Activated naive CD8-positive, alpha-beta T cell treated with anti-CD3 and anti-CD28 coated beads, Interleukin-2, amount 50 U/mL, for 24 hours (primary cell): ENCODE measurements at places on chromosomes 3 and 15.

DNA sequence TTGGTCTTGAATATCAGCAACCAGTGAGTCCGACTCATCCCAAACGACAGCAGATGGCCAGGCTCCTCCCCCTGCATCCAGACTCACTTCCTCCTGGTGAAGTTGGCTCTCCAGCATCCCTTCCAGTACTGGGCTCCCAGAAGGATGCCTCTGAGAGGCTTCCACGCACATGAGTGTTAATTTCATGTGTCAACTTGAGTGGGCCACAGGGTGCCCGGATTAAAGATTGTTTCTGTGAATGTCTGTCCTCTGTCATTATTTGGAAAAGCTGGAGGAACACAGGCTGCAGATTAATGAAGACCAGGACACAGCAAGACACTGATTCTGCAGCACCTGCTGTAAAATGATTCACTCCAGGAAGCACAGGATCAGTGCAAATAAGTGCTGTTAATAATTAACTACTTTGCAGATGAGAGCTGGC lies 99.8 kb downstream of the ATP10A start:
- no peak for DNase-seq

DNA sequence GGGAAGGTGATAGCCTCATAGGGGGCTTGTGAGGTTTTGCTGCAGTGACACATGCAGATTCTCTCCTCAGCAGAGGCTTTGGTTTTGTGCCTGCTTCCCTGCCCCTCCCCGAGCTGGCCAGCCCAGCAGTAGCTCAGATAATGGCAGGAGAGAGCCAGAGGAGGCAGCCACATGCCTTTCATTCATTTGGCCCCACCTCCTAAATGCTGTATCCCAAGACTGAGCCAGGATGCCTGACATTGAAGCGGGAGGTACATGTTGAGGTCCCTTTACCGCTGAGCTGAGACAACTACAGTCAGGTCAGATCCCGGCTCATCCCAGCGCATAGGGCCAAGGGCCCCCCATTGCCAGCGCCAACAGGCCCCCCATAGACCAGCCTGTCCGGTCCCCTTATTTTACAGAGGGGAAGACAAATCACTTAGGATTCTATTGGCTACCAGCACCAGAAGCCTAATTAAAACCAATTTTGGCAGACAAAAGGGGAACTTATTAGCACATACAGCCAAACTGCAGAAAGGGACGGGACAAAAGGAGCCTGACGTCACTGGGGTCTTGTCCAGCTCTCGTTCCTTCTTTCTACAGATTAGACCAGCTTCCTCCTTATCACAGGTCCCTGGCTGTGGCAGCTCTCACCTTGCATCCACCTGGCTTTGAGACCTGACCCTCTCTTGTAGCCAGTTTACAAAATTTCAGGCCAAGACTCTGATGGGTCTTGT lies 12.1 kb upstream of the POLG start:
- no peak for DNase-seq

GRCh38 chr3:113231827-113232253 lies 20.5 kb downstream of the BOC start:
- DNase-seq, result no peak

DNA sequence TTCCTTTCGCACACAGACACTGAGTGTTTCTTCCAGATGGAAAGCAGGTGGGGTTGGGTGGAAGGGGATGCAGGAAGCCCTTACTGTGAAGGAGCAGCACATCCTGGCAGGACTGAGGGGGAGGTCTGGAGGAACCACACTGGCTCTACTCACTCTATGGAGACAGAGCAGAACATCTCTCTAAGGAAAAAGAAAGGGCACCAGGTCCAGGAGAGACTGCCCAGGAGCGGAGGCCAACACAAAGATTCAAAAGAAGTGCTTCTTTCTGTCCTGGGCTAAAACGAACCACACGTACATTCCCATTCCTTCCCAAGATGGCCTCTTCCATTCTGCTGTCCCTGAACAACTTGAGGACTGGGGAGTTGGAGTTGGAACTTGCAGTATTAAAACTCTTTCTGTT lies 13.8 kb upstream of the VIPR1 start:
- no peak for DNase-seq

GRCh38 chr3:143736205-143736997 lies 111.9 kb downstream of the SLC9A9 start:
- no peak for DNase-seq

DNA sequence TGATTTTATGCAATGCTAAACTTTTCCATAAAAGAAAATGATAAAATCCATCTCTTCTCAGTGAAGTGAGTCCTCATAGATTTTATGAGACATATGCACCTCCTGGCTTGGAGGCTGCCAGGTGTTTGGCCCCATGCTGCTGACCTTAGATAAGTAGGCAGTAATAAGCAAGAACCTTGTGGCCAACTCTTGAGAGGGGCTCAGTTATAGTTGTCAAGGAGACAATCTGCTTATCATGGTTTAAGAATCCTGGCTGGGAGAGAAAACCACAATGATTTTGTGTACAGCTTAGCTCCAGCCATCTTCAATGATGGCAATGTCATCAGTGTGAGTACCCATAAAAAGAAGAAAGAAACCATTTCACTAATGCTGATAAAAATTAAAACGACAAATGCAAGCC lies 252.1 kb downstream of the CPNE4 start:
- no peak for DNase-seq

GRCh38 chr3:12752102-12752501 lies 7.0 kb downstream of the TMEM40 start:
- DNase-seq, result no peak

- DNase-seq, result no peak
Observed at GRCh38 chr3:139559541-139559940, 20.0 kb upstream of the RBP1 start.

DNA sequence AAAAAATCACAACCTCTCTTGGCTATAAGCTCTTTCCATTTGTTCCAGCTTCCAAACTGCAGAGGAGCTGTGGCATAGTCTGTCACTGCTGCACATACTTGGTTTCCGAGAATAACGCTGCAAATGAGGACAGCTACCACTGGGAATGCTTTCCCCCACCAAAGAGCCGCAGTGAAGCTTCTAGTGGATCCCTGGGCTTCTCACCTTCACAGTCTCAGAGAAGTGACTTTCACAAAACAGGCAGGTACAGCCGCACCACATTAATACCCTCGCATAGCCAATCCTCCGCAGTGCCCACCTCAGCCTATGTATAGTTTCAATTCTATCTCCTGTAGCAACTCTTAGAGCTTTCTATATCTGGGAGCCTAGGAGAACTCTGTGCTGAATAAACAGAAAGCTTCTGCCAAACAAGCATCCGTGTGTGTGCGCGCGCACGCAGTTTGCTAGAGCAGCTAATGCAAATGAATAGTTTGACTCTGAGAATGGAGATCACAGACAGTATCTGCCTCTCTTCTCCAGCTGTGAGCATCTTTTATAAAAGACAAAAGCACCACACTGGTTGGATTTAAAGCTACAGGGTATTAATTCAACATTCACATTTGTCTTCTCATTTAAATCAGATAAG lies 81.9 kb upstream of the PLXND1 start:
- DNase-seq, result no peak

GRCh38 chr15:36499412-36500389 lies 79.7 kb upstream of the CDIN1 start:
- DNase-seq, result no peak

- DNase-seq, result no peak
Observed at GRCh38 chr15:34606545-34606944, 23.1 kb upstream of the GOLGA8B start.

DNA sequence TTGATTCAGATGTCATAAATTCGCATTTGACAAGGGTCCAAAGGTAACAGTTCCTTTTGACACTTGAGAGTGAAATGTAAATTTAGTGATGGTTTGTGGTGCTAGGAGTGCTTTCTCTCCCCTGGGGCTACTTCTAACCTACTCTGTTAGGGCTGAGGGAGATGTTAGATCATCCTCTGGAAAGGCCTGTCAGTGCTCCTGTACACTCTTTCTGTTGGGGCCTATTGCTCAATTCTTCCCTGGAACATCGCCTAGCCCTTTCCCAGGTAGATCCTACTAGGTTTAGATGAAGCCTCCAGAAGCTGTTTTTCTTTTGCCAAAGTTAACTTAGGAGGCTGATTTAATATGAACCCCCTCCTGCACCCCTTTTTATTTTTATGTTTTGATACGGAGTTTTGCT lies 1.4 kb downstream of the PCCB start:
- DNase-seq, result no peak

DNA sequence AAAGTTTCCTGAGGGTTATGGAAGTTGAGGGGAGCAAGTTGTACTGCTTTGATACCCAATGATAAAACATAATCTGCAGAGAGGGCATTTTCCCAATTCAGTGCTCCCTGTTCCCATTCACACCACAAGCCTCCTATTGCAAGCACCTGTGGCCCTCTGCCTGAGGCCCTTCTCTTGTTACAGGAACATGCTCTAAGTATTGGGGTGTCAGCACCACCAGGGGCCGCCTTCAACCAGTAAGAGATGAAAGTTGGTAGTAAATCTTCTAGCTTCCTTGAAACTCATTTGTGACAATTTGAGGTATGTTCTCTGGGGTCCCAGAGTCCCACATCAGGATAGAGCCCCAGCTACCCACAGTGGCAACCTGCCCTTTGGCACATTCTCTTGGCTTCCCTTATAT lies 265.4 kb upstream of the ARHGEF26 start:
- no peak for DNase-seq

- DNase-seq, result no peak
Observed at GRCh38 chr3:42991341-42992315, 12.5 kb downstream of the GASK1A start.

GRCh38 chr15:85581495-85581894 lies 201.1 kb downstream of the AKAP13 start:
- peak; percentile 46 for DNase-seq

DNA sequence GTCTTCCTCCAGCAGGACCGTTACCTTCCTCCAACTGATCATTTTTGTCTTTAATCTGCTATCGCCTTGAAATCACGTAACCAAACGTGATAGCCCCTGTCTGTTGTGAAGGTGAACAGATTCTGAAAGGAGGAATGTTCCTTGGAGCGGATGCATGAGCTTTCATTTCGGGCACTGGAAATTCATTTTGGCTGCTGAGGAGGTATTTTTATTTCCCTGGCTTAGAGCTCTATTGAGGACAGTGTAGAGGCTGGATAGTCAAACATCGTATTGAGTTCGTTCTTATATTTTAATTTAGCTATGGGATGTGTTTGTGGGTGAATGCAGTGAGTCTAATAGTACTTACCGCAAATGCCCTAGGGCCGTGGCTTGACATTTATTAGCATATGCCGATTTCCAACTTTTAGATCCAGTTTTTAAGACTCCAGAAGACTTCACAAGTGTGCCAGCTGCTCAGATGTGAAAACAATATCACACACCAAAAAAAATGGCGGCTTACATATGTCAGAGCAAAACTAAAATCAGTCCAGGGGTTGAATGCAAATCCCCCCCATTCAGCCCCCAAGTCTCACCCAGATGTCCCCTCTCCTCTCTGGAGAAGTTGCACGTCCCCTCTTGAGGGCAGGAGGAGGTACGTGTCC lies 22.1 kb downstream of the CPN2 start:
- DNase-seq, result no peak

- DNase-seq, result peak; percentile 18
Observed at GRCh38 chr3:12286927-12287726, 1.7 kb upstream of the PPARG start.

DNA sequence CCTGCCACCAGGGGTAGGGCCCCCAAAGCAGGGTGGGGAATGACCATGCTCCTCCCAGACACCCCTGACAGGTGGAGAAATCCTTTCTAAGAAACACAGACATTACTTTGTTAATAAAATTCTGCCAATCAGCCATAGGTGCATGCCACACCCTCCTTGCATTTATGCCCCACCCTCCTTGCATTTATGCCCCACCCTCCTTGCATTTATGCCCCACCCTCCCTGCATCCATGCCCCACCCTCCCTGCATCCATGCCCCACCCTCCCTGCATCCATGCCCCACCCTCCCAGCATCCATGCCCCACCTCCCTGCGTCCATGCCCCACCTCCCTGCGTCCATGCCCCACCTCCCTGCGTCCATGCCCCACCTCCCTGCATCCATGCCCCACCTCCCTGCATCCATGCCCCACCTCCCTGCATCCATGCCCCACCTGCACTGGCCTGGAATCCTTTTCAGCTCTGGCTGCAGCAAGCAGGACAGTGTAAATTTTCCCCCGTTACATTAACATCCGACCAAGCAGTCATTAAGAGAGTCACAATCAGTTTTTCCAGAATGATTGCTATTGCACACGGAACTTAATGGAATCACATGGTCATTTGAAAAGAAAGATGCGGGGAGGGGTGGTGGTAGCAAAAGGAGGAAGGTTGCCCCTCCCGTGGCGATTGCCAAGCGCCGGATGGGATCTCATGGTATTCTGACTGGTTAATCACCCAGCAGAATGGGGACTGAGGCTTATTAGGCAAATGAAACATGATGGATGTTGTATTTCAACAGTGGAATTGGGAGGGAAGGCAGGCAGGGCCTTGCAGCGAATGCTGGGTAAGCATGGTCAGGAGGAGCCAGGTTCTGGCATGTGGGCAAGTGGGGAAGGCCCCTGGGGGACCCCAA lies 91.2 kb downstream of the TLE3 start:
- DNase-seq, result no peak

- DNase-seq, result no peak
Observed at GRCh38 chr3:59714066-59714465, 664.2 kb upstream of the CFAP20DC start.

GRCh38 chr3:42195879-42196330 lies 70.1 kb downstream of the CCK start:
- no peak for DNase-seq

DNA sequence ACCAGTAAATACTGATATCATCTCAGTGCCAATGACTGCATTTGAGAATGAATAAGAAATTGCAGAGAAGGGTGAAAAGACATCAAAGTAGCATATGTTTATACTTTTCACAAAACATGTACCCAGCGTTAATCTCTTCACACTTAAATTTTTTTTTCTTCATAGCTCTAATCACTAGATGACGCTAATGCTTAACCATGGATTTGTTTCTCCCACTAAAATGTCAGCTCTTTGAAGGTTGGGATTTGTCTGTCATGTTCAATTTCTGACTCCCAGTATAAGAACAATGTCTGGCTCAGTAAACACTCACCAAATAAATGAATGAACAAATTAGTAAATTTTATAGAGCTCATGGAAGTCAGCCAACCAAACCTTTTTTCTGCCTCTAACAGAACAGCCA lies 78.3 kb upstream of the LMCD1 start:
- DNase-seq, result no peak

- no peak for DNase-seq
Observed at GRCh38 chr15:59280855-59281254, 74.2 kb downstream of the LDHAL6B start.

DNA sequence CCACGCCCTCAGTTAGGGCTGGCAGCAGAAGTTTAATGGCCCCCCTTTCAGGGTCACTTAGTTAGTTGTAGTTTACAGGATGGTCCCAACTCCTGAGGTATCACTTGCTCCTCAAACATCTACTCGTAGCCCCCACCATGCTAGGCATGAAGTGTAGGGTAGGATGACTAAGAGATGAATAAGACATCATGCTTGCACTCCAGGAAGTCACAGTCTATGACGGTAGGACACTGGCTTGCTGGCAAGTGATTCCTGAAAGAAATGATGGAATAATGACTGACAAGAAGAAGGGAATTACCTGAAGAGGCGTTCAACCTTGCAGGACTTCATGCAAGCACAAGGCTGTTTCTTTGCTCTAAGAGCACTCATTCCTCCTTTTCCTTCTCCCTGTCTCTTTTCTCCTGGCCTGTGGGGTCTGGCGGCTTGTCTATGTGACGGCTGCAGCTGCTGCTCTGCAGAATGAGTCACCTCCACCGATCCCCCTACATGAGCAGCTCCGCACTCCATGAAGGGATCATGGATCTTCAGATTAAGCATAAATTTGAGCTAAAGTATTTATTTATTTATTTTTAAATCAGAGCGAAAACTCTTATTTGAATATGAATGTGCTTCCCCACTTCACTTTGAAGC lies 82.9 kb upstream of the BOC start:
- no peak for DNase-seq

- DNase-seq, result no peak
Observed at GRCh38 chr3:128931046-128931445, 51.6 kb downstream of the ACAD9 start.
